ENCODE measurements at places on chromosomes 7 and 10.
A peak's percentile ranks its signal among the peaks of the same experiment; 100 is the strongest.

- DNase-seq: peak; percentile 58
Observed at GRCh38 chr7:26397332-26397731, 105.7 kb downstream of the SNX10 start.

- no peak for DNase-seq
Observed at GRCh38 chr10:114526504-114527238, 122.4 kb upstream of the AFAP1L2 start.

DNA sequence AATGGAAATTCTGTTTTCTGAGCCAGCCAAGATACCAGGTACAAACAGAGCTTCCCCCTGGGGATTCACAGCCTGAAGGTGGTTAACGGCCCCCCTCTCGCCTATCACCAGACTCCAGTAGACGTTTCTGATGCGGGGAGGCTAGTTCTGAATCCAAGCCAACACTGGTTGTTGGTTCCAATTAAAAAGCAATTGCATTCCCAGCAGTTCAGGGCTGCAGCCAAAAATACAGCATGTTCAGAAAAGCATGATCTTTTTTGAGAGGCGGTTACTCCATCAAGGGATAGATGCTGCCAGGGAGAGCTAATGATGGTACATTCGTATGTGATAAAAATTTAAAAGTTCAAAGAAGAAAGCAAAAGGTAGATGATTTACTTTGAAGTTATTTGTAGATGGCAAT is 481.0 kb downstream of the GALNT17 start:
- no peak for DNase-seq

DNA sequence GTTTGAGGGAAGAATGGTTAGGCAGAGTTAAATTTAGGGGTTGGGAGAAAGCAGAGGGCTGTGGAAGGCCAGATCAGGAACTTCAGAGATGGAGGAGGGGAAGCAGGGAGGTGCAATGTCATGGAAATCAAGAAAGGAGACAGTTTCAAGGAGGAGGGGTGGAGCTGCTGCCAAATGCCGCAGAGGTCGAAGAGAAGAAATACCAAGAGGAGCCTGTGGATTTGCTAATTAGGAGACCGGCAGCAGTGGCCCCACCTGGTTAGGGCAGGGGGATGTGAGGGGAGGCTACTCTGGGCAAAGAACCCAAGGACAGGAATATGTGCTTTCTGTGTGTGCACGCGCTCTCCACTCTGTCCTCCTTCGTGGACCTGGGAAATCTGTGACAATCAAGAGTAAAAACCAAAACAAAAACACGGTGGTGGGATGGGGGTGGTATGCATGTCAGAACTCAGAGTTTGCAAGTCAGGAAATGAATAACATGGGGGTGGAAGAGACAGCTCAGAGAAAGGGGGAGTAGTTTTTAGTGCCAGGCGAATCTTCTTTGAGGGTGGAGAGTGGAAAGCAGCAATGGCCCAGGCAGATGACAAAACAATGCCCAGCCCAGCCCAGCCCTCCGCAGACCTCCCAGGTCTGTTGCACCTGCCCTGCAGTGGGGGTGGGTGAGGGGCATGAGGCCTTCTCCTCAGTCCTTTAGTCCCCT is 102.9 kb upstream of the PAX2 start:
- DNase-seq: no peak

- no peak for DNase-seq
Observed at GRCh38 chr7:106608661-106609060, 52.3 kb downstream of the CCDC71L start.

GRCh38 chr7:51046103-51046466 is 263.4 kb upstream of the GRB10 start:
- DNase-seq: no peak

DNA sequence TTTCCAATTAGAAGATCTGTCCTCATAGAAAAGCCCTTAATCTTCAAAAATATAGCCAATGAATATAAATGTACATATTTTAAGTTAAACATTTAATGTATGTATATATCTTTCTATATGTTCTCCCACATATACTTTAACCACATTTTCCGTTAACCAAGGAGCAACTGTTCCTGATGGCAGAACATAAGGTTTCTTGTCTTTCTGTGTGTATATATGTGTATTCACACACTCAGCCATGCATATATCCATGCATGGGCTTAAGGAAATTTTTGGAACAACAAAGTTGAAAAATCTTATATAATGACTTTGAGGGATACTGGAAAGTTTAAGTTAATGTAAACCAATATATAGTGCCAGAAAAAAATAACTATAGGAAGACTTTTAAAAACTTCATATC is 274.0 kb downstream of the DGKB start:
- DNase-seq: no peak

GRCh38 chr7:4260867-4261600 is 421.1 kb upstream of the FOXK1 start:
- no peak for DNase-seq

DNA sequence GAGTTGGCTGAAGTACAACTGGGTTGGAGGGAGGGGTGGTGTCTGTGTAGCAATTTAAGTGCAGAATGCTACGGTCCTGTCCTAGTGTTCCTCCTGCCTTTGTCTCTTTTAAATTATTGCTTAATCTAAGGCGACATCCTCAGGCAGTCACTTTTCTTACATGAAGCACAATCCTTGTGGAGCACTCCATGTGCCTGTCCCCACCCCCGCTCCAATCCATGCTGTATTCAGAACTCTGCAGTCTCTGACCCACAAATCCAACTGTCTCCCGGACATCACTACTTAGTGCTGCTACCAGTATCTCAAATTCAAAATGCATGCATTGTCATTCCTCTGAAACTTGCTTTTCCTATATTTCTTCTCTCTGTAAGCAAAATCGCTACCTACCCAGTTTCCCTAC is 91.4 kb upstream of the FAM133B start:
- no peak for DNase-seq

DNA sequence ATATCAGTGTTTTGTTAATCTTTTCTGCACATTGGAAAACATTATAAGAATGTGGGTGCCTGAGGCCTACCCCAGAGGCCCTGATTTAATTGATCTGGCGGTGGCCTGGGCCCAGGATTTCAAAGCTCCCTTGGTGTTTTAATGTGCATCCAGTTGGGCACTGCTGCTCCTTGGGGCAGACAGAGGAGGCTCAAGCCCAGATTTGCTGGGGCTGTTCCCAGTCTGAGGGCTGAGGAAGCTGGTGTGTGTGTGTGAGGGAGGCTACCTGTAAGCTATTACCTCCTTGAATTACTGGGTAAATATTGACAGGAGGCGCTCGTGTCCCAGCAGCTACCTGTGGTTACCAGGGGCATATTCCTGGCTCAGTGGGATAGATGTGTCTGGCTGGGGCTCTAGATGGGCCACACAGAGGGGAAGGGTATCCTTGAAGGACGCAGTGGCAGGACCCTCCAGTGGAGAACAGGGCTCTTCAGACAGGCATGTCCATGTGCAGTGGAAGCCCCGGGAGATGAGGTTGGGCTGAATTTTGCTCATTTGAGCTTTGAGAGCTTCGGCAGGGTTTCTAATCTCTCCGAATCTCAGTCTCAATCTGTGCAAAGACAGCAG is 975.4 kb upstream of the ZNF722 start:
- no peak for DNase-seq

DNA sequence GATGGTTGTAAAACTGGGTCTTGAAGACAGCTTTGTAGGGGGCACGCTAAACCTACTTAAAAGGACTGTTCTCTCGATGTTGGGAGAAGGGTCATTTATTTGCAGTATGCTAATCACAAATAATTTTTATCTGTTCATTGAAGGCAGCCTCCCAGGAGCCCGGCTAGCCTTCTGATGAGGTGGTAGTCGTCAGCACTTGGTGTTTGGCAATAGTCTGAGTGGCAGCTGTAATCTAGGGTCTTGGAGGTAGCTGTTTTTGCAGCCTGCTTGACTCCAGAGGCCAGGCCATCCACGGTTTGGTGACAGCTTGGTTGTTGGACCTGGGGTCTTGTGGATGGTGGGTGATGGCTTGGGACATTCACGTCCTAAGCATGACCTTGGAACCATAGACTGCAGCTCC is 2.2 kb downstream of the GTF2IRD1 start:
- no peak for DNase-seq

DNA sequence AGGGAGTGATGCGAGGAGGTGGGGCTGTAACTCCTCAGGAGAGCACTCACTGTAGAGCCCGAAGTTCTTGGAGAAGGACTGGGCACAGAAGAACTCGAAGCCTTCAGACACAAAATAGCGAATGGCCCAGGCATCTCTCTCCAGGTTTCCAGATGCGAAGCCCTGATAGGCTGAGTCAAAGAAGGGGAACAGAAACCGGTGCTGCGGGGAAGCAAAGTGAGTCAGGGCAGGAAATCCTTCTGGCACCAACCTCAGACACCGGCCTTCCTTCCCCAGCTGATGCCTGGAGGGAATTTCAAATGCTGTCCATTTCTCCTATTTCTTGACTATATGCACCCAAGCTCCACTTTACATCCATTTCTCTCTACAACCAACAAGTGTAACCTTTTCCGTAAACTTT is 26.8 kb downstream of the GOT1 start:
- no peak for DNase-seq

DNA sequence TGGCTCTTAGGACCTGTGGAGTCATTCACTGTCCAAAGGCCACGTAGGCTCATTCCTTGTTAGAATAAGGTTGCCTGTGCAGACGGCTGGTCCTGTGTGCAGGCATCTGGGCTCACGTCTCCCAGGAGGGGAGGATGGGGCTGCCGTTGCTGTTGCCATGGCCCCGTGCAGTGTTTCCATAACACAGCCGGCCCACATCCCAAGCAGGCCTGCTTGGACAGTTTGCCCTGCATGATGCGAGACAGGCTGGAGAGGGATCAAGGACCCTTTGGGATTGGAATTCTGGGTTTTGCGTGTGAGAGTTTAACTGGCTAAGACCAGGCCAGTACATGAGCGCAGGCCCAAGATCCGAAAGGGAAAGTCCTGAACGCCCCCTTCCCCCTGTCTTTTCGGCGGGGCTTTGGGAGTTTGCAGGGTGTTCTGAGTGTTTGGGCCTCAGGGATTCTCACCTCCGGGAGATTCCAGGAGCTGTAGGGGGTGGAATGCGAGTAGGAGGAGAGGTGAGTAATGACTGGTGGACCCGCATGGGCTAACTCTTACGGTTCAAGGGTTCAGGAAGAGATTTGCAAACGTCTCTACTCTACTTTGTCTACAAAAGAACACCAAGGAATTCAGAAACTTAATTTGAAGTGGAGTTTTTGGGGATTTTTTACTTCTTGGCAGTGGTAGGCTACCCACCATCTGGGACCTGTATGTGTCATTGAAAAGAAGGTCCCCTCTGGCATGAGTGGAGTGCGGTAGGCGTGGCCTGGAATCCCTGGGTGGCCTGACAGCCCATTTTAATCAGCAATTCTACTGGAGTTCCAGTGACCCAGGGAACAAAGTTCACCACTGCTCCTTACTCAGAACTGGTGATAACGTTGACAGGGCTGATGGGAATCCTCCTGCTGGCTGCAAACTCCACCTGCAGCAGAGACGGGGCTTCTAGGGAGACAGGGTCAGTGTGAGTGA is 125.4 kb downstream of the ITIH5 start:
- no peak for DNase-seq

- DNase-seq: no peak
Observed at GRCh38 chr10:94439275-94439861, 37.0 kb downstream of the TBC1D12 start.

- DNase-seq: no peak
Observed at GRCh38 chr10:131002031-131002861, 309.3 kb downstream of the TCERG1L start.

GRCh38 chr7:151063212-151063561 is 3.8 kb downstream of the SLC4A2 start:
- no peak for DNase-seq

DNA sequence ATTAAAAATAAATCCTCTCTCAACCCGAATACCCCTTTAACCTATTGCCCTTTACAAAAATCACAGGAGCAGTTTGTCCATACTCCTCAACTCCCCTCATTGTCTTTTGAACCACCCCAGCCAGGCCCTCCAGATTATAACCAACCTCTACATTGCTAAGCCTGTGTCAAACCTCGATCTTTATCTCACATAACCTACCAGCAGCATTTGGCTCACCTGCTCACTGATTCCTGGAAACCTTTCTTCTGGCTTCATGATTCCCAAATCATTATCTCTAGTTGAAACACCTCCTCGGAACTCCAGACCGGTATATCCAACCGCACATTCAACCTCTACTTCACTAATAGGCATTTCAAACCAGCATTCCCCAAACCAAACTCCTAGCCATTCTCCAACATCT is 11.8 kb downstream of the SEC61G start:
- no peak for DNase-seq

DNA sequence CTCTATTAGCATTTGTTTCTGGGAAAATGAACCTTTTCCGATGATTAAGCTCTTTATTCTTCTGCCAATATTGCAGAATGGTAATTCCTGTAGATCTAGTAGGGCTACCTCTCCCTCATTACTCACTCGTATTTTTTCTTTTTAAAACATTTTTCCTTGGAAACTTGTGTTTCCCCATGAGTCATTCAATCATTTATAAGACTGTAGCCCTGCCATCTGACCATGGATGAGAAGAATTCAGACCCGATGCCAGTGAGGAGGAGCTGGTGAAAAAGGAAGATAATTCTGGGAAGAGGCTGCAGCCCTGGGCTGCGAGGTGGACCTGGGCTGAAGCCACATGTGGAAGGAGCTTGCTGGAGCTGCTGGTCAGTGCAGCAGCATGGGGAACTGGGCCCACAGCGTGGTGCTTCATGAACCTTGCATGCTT is 242.8 kb downstream of the KLF6 start:
- no peak for DNase-seq

DNA sequence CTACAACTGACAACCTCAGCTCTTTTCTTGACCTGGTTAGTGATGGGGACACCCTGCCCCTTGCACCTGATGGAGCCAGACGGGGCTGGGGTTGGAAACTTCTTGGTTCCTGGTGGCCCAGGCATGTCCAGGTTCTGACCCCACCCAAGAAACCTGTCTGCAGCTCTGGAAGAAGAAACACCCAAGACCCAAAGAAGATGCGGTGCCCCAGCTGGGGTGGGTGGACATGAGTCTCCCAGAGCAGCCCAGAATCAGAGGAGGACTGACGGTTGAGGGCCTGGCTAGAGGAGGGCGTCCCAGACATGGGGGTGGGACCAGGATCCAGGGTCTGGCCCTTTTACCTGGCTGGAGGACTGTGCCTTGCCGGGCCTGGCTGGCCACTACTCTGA is 202.4 kb downstream of the GLRX3 start:
- DNase-seq: no peak

DNA sequence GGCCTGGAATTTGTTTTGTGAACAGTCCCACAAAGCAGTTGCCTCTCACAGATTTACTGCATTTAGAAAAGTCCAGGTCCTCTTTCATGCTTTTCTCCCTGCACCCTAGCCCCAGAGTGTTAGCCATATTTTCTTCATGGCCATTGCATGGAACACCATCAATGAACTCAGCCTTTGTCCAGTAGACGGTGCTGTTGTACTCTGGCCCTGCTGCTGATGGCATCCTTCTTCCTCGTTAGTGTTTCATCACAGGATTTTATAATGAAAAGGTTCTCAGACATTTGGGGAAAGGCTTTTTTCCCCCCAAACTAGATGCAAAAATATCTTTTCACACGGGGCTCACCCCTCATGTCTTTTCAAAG is 93.0 kb upstream of the SLC25A13 start:
- DNase-seq: peak; percentile 25

DNA sequence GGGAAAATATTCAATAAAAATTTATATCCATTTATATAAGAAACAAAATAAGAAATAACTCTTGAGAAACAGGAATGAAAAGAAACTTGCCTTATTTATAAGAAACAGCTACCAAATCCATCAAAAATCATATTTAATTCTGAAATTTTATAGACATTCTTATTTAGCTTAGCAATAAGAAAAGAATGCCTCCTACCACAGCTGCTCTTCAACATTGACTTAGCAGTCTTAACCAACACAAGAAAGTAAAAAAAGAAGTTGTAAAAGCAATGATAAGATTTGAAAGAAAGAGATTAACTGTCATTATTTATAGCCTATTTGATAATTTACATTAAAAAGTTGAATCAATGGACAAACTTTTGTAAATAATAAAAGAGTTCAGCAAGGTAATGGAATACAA is 212.8 kb downstream of the ZNF365 start:
- DNase-seq: no peak
